Pons (tissue), 1 donor: ENCODE measurements at places on chromosomes 3 and 15.

DNA sequence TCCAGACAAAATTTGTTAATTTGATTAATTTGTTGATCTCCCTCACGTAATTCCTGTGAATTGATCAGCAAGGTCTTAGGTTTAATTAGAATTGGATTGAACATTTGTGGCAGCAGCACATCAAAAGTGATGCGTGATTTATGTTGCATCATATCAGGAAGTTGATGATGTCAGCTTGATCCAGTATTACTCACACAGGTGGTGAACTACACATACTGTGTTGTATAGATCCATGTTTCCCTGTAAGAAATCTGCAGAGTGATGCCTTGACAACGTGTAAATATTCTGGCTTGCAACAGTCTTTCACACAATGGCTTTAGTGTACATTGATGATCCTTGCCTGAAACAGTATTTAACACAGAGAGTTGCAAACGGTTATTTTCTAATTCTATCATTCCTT lies 200.4 kb downstream of the ADAMTSL3 start:
- no peak for DNase-seq

DNA sequence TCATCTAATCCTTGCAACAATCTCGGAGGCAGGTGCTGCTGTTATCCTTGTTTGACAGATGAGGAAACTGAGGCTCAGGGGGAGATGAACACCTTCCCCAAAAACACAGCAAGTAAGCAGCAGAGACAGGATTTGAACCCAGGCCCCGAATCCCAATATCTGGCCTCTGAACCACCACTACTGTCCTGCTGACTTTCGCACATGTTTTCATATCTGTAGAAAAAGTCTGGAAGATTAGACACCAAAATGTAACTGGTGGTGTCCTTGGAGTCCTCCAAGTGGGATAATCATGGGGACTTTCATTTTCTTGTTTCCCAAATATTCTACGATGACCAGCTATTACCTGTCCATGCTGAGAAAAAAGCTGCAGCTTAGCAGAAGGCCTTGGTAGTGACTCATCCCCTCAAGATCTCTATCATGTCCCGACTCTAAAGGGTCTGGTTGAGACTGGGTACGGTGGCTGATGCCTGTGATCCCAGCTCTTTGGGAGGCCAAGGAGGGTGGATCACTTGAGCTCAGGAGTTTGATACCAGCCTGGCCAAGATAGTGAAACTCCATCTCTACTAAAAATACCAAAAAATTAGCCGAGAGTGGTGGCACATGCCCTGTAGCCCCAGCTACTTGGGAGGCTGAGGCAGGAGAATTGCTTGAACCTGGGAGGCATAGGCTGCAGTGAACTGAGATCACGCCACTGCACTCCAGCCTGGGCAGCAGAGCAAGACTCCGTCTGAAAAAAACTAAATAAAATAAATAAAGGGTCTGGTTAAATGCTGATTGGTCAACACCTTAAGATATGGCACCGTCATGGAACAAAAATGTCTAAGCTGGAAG lies 8.6 kb downstream of the IRAK2 start:
- no peak for DNase-seq

- DNase-seq, result no peak
Measured at GRCh38 chr3:141429371-141430035, 57.3 kb upstream of the RASA2 start.

DNA sequence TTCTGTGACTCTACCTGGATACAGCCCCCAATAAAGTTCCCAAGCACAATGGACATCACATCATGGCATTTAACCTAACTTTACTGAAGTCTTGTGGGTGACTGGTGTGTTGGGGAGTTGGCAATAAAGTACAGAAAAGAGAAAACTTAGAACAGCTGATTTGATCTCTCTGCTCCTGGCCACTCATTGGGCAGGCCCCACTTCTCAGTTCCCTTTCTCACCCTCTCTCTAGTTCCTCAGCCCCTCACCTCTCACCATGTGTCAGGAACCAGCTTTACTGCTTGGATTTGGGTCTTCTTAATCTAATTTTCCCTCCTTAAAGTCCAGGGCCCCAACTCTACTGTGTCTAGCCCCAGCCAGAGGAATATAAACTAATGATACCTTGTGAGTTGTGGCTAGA lies 713 bp upstream of the MUC13 start:
- no peak for DNase-seq

GRCh38 chr15:37109168-37109871 lies 9.0 kb upstream of the MEIS2 start:
- DNase-seq, result no peak

GRCh38 chr3:13353936-13354542 lies 66.1 kb downstream of the NUP210 start:
- DNase-seq, result no peak

- peak; percentile 80 for DNase-seq
Measured at GRCh38 chr15:34708422-34708821, 46.4 kb downstream of the GJD2 start.

- DNase-seq, result no peak
Measured at GRCh38 chr3:7075117-7075516, 214.2 kb downstream of the GRM7 start.

- peak; percentile 74 for DNase-seq
Measured at GRCh38 chr3:196684548-196685407, 27.3 kb downstream of the CEP19 start.

DNA sequence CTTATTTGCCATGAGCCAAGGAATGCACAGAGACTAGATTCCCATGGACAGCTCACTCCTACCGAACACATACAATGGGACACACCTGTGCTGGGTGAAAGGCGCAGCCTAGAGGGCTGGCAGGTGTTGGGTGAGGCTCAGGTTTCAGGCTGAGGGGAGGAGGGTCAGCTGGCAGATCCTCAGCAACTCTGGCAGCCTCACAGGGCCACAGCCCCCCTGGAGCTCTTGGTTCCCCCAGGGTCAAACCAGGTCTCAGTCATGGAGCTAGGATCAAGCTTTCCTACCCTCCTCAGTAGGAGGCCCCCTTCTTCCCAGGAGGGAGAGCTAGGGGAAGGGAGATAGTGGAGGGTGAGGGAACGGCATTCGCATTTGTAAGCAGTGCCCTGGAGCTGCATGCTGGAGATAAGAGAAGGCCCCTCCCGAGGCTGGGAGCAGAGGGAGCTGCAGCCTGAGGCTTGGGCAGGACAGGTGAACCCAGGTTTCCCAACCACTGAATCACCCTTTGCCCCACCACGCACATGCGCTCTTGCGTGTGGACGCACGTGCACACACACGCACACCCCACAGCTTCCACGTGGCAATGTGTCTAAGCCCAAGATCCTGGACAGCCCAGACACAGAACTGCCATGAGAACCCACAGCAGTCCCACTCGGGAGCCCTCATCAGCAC lies 26.3 kb upstream of the TFRC start:
- no peak for DNase-seq
